Inflammatory macrophage (primary cell): ENCODE measurements at places on chromosomes 2 and 18.

DNA sequence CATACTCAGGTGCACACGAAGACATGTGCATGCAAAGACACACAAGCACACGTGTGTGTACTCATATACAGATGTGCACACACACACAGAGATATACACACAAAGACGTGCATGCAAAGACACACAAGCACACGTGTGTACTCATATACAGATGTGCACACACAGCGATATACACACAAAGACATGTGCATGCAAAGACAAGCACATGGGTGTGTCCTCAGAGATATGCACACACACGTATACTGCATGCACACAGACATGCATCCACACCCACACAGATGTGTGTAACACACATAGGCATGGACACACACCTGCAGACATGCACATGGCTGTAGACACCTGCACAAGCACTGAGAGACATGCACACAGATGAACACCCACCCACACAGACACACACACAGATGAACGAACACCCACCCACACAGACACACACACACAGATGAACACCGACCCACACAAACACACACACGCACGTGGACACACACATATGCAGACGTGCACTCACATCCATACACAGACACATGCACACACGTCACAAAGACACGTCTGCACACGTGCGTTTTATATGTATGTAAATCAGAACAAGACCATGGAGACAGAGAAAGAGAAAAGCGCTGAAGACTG is 231.9 kb downstream of the TWIST2 start:
- DNase-seq = no peak

- DNase-seq = no peak
Measured at GRCh38 chr2:120267348-120267747, 14.7 kb downstream of the RALB start.

DNA sequence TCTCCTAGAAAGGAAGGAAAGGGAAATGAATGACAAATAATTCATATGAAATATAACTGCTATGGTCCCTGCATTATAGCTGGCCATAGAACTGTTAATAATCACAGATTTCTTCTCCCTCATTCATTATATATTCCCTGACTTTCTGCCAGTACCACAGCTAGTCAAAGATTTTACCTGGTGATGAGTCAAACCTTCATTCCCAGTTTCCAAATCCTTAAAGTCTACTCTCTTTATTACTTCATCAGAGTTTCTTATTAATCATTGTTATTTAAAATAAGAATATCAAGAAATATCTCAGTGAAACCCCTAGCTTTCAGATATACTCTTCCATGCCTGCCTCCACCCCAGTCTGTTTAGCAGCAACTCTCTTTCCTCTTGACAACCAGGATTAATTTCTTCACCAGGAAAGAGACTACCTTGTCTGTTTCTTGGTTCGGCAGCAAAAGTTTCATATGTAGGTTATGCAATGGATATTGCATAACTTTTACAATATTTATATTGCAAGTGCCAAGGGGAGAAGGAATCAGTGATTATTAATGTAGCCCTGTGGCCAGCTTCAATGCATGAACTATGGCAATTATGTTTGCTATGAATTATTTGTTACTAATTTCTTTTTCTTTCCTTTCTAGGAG is 533.8 kb downstream of the FBXO15 start:
- no peak for DNase-seq

DNA sequence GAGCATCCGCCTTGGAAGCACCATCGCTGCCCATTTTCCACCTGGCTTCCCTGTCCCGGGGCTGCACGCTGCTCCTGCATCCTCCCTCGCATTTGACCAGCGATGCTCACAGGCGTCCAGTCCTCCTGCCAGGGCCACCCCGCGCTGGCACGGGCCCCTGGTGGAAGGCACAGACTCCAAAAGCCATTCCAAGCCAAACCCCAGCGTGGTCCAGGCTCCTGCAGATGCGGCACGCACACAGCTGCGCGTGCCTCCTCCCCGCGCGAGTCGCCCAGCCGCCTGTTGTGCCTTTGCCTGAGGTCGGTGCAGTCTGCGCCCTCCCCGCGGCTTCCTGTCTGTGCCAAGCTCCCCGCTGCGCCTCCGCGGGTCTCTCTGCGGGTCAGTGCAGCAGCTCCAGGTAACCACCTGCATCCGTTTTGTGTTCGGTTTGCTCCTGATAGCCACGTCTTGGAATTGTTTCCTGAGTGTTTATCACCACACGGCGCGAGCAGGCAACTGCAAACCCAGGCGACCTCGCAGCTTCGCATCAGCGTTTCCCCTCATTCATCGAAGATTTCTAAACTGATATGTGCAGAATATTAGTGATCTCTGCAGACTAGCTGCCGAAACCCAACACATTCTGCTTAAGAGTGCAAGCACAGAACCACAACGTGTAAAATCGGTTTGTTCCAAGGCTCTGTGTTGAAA is 65.2 kb upstream of the SALL3 start:
- DNase-seq = no peak

GRCh38 chr18:58850786-58851469 is 13.7 kb upstream of the ZNF532 start:
- DNase-seq = no peak

DNA sequence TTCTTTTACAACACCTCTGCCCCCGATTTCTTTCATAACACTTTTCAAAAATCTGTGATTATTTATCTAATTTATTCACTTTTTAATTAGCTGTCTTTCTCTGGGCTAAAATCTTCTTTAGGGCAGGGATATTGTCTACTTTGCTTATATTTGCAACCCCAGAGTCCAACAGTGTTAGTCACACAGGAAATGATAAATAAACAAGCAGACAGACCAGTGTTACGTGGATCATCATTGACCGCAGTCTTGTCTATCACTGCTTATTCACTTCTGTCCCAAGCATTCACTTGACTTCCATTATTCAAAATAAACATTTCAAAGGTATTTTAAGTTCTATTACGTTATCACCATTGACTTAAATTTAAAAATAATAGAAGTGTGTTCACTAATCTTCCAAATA is 237.6 kb upstream of the UBE2E3 start:
- DNase-seq = no peak

DNA sequence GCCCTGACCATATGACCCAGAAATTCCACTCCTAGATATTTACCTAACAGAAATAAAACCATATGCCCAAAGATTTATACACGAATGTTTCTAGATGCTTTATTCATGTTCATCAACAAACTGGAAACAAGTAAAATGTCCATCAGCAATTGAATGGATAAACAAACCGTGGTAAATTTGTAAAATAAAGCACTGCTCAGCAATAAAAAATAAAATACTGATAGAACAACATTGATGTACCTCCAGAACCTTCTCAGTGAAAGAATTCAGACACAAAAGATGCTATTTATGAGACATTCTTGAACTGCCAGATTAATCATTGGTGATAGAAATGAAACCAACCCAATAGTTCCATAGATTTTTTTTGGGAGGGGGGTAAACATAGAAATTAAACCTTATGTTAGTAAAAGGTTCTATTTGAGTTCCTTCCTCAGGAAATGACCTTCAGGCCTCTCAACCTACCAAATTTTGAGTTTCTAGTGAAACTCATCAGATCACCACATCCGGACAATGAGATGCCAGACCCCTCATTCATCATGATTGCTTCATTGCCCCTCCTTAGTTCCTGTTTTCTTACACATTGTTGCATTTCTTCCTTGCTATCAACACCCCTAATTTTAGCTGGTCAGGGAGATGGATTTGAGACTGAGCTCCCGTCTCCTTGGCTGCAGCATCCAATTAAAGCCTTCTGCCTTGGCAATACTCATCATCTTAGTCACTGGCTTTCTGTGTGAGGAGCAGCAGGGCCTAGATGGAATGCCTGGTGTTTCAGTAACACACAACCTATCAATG is 203.5 kb downstream of the LPIN1 start:
- DNase-seq = peak; percentile 29

- no peak for DNase-seq
Measured at GRCh38 chr18:607930-608329, 11.1 kb downstream of the CLUL1 start.

DNA sequence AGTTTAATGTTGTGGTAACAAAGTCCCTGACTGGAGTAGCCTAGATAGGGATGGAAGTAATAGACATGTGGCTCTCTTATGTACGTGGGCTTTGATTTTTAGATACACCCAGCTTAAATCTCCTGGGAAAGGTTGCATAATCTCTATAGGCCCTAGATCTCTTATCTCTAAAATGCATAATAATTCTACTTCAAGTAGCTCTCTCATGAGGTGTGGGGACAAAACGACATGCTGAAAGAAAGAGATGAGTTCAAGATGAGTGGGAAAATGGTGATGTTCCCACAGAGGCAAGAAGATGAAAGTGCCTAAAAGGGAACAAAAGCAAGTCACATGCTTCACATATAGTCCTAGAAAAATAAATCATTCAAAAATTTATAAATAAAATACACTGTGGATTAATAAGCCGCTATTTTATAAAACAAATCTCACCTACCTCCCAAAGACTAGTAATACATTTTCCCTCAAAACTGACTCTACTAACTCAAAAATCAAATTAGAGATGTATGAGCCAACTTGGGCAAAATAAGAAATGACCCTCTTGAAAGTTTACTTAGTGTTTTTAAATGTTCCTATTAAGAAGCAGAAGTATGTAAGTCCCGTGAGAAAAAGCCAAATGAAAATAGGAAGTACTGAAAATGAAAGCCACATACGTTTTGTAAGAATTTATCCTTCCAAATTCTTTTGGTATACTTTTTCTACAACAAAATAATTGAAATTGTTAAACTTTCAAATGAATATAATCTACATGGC is 148.2 kb upstream of the ITGA4 start:
- peak; percentile 23 for DNase-seq

DNA sequence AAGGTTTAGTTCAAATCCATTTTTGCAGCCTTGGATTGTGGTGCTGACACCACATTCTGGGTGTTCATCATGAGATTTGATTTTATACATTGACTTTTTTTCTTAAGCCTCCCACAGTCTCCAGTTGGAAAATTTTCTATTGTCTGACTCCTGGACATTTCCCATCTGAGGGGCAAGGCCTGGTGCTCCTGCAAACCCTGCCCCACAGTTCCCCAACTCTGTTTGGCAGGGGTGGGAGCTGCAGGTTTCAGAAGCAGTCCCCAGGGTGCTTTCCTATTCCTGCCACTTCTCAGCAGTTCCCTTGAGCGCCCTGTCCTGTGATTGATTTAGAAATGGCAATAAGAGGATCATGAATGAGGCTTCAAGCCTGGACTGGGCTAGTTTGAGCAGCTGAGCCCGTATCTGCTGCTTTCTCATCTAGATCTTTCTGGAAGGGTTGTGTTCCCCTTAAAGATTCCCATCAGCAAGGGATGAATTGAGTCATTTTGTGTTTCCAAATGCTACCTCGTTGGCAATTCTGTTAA is 77.0 kb downstream of the CIB4 start:
- DNase-seq = no peak

- DNase-seq = no peak
Measured at GRCh38 chr18:7459851-7460770, 107.0 kb upstream of the PTPRM start.

DNA sequence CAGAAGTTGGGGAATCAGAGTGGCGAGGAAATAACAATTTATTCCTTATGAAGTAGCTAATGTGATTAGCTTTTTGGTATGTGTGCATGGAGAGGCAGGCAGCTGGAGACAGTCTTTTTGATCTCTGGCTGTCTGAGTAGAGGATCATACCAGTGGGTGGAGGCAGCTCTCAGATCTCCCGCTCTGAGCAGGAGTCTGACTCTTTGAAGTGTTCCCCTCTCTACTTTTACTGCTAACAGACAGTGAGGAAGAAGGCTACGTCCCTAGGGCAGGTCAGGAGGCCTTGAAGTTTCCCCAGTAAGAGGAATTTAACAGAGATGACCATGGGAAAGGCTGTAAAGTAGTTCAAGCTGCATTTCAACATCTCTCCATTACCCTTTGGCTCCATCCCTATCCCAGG is 111.9 kb upstream of the REG3A start:
- no peak for DNase-seq

DNA sequence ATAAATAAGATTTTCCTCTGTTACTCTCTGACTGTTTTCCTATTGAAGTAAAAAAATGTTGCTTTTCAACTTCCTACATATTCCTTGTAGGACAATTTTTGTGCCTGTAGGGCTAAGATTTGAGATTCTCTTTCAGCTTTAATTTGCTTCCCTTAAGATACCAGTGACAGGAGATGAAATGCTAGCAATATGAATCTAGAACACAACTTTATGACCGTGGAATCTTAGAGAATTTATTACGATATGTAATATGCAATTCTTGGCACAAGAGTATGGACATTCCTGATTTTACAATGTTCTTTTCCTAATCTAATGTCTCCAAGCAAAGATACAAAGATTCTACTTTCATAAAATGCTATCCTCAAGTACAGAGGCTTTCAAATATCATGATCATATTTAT is 180.9 kb downstream of the KCNE4 start:
- no peak for DNase-seq

DNA sequence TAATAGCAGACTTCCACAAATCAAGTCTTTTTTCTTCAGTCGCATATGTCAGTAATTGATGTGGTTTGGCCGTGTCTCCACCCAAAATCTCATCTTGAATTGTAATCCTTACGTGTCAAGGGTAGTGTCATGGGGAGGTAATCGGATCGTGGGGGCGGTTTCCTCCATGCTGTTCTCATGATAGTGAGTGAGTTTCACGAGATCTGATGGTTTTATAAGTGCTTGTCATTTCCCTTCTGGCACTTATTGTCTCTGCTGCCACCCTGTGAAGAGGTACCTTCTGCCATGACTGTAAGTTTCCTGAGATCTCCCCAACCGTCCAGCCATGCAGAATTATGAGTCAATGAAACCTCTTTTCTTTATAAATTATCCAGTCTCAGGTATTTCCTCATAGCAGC is 478.8 kb downstream of the PTPRM start:
- DNase-seq = no peak

GRCh38 chr2:84905181-84906107 is at the start of gene TMSB10:
Gene TMSB10 (plus strand): TSS chr2:84905656.
- peak; percentile 92 for DNase-seq

DNA sequence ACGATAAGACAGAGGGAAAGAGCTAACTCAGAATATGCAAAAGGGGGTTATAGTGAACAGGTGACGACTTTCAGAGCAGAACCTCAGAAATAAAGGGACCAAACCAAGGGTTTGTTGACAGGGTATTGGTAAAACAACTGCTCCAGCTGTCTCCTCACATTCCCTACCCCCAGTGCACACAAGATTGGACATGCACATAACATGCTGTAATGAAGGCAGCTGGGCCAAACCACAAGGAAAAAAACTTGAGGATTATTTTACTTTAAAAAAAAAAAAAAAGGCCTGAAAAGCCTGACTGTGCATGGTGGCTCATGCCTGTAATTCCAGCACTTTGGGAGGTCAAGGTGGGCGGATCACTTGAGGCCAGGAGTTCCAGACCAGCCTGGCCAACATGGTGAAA is 3.5 kb downstream of the RBM43 start:
- no peak for DNase-seq
